ENCODE measurements at places on chromosomes 4 and X.

DNA sequence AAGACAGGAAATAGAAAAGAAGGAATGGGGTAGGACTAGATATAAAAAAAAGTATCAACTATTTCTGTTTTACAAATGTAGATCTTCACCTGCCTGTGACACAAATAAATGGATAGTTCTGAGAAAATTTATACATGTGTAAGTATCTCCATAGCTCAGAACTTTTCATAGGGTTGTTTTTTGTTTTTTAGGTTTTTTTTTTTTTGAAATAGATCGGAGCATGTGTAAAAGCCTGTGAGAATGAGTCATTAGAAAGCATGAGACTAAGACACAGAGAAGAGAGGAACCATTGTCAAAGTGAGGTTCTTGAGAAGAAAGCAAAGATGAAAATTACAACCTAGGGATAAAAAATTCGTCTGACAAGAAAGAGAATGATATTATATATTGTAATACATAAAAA lies 481.6 kb downstream of the PABPC4L start:
- DNase-seq: no peak

DNA sequence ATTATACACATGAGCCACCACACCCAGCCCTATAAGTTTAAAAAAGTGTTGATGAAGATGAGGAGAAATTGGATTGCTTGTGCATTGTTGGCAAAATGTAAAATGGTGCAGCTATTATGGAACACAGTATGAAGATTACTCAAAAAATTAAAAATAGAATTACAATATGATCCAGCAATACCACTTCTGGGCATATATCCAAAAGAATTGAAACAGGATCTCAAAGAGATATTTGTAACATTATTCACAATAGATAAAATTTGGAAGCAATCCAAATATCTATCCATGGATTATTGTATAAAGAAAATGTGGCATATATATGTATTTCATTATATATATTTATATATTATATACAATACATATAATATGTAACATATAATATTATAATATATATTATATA lies 515.6 kb upstream of the GNPDA2 start:
- no peak for DNase-seq

DNA sequence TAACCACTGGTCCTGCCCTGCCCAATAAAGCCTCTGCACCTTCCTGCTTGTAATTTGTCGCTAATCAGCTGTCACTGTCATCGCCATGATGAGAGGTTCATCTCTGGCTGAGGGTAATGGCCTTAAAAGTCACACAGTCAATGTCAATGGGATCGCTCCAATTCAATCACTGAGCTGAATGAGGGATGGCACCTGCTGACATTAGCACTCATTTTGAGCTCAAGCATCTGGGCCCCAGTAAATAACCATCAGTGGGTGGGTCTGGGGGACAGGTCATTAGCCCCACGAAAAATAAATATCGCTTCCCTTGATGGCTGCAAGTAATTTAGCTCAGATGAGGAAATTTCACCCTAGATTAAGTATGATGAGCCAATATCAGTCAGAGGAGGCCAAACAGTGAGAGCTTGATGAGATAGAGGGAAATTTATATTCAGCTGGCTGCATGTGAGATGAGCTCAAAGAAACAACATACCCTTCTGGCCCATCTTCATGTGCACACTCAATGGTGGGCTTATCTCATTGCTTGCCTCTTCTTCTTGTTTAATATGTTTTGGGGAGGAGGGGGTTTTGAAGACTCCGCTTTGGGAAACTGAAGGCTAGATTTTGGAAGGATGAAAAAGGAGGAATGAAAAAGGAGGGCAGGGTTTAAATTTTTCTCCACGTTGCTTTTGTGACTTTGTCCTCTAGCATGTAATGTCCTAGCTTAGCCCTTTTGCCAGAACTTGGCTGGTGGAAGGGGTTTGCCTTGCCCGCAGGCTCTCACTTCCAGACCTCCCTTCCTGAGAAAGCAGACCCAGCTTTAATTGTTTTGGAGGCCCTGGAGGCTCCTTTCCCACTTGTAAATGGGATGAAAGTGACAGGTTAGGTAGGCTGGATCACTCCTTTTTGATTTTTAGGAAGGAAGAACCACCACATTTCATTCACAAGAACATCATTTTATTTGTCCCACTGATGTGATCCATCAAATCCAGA lies 84.8 kb upstream of the PAQR3 start:
- no peak for DNase-seq

DNA sequence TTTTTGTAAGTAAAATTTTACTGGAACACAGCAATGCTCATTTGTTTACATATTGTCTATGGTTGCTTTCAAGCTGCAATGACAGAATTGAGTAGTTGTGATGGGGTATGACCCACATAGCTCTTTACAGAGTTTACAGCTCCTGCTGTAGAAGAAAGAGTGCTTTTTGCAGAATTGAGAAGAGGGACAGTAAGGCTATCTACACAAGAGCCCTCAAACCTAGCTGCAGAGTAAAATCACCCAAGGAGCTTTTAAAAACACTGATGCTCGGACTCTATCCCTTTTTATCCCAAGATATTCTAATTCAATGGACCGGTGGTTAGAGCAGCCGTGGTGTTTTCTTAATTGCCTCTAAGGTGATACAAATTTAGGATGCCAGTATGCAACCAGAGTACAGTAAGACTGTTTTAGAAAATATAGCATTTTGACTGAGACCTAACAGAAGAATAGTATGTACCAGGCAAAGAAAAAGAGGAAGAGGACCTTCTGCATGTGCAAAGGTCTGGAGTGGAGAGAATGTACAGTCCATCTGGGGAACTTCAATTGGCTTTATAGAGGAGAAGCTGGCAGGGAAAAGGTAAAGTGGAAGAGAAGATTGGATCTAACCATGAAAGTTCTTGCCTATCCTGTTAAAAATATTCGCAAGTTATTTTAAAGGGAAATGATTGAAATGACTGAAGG lies 663.6 kb upstream of the CPEB2 start:
- no peak for DNase-seq

- no peak for DNase-seq
Observed at GRCh38 chr4:145884775-145885174, 53.8 kb downstream of the ZNF827 start.

GRCh38 chrX:11768039-11768438 lies 10.0 kb downstream of the MSL3 start:
- no peak for DNase-seq

GRCh38 chrX:82335772-82336171 lies 1133.9 kb downstream of the SH3BGRL start:
- DNase-seq: no peak

- no peak for DNase-seq
Observed at GRCh38 chr4:81465406-81466340, 6.0 kb downstream of the RASGEF1B start.

DNA sequence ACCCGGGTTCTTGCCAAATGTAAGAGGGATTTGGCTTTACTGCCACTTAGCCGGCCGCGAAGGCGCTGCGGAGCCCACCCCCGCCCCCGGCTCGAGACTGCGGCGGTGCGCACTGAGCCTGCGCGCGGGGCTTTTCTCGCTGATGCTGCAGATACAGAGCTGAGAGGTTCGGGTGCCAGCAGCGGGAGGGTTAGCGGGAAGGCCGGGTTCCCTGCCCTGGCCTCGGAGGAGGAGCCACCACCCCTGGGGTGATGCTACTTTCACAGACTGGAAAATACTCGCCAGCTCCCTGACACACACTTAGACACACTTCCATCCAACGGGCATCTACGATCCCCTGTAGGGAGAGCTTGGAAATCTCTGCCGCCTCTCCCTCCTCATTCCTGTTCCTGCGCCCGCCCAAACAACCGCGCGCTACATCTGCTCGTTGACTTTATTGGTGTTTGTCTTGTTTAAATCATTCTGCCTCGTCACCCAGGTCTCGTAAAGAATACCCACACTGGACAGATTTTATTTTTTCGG lies 2.1 kb upstream of the PCDH7 start:
- peak; percentile 57 for DNase-seq

DNA sequence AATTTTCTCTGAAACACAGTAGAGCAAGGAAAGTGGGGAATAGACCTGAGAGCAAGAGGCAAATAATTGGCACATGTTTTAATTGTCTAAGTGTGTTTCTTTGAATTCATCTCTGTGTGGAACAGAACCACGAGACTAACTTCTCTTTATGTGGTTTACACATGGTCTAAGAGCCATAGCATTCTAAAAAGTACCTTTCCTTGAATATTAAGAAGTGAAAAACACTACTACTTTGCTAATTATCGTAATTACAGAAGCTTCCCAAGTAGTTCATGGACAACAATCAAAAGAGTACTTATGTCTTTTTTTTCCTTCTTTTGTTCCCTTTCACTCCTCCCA lies 2.9 kb upstream of the CYBB start:
- DNase-seq: no peak

GRCh38 chrX:97167333-97167732 lies 283.6 kb downstream of the RPA4 start:
- DNase-seq: no peak

DNA sequence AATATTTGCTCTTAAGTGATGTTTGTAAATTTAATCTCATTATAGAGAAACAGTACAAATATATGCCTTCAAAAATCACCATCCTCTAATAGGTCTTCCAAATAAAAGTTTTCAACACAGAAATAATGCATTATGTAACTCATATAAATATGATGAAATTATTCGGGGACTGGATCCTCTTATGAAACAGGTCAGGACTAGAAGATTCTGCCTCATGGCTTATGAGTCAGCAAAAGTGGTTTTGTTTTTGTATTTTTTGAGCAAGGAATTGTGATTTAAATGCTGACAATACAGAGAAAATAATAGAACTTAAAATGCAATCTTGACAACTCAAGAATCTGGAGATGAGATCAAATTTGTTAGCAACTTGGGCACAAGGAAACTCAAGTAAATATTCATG lies 179.7 kb upstream of the NDP start:
- no peak for DNase-seq

- peak; percentile 10 for DNase-seq
Observed at GRCh38 chrX:79366873-79367749, at the start of gene ITM2A. Gene ITM2A (minus strand): TSS chrX:79367334. CDS start chrX:79367215, 119 bp downstream.

- DNase-seq: no peak
Observed at GRCh38 chr4:127822430-127822829, 40.3 kb downstream of the HSPA4L start.

DNA sequence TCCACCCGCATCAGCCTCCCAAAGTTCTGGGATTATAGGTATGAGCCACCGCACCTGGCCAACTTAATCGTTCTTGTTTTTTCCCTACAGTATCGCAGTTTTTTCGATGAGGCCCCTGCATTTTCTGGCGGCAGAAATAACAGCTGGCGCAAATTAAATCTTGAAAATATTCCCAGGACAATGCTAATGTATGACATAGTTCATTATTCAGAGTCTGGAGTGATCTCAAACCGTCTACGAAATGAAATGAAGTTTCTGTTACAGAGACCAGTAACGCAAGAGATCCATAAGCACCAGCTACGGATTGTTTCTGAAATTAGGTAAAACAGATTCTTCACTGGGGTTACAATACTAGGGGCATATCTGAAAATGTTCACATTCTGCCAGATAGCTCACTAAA lies 27.3 kb downstream of the CXorf58 start:
- peak; percentile 27 for DNase-seq

GRCh38 chrX:11678158-11678557 lies 12.4 kb upstream of the ARHGAP6 start:
- DNase-seq: no peak

GRCh38 chrX:54447461-54447860 lies 7.3 kb downstream of the TSR2 start:
- peak; percentile 6 for DNase-seq

DNA sequence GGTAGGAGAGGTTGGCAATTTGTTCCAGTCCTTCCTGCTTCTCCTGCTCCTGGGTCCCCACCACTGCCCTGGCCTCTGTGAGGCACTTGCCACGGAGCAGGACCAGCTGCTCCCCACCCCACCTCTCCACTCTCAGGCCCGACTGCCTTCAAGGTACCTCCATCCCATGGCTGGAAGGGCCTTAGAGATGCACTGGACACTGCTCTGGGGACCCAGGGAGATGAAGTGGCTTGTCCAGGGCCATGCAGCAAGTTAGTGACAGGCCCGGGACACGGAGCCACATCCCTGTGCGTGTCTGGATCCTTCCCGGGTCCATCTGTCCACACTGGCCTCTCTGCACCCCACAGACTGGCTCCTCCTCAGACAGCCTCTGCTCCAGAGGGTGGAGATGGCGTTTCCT lies 105.3 kb downstream of the CPZ start:
- no peak for DNase-seq

GRCh38 chr4:78732332-78733104 lies 43.6 kb upstream of the BMP2K start:
- no peak for DNase-seq

- DNase-seq: no peak
Observed at GRCh38 chrX:54992911-54993622, 921 bp downstream of the PFKFB1 start.

- DNase-seq: peak; percentile 73
Observed at GRCh38 chrX:40471965-40472648, 108.7 kb upstream of the ATP6AP2 start.

- DNase-seq: peak; percentile 98
Observed at GRCh38 chr4:122898370-122899150, 23.8 kb downstream of the NUDT6 start.

DNA sequence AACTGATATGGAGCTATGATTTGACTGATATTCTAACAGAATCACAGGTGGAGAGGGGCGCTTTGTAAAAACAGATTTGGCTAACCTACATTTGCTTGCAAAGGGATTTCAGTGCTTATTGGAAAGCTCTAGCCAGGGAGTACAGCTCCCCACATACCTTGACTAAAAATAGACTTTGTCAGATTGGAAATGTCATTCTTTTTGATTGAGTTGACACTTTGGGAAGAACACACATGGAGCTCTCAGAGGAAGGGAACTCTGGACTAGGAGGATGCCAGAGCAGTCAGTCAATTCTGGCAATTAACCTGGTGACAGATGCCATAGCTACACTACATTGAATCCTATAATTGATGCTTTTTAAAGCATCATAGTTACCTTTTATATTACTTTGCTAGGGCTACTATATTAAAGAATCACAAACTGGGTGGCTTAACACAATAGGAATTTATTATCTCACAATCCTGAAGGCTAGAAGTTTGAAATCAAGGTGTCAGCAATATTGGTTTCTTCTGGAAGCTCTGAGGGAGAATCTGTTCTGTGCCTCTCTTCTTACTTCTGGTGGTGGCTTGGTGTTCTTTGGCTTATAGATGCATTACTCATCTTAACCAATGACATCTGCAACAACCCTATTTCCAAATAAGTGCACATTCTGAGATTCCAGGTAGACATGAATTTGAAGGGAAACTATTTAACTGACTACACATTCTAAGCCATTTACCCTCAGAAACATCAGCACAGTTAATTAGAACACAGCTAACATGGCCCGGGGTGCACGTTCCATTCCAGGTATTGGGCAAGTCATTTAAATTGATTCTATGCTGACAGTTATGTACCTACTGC lies 8.4 kb upstream of the HERC3 start:
- DNase-seq: no peak
